Karpas-422 (cell line): ENCODE measurements at places on chromosomes 5 and 9. TPM values are rescaled to one million over a fixed set of nuclear protein-coding genes. Genes with fewer than 3 reads are reported as not detected.

DNA sequence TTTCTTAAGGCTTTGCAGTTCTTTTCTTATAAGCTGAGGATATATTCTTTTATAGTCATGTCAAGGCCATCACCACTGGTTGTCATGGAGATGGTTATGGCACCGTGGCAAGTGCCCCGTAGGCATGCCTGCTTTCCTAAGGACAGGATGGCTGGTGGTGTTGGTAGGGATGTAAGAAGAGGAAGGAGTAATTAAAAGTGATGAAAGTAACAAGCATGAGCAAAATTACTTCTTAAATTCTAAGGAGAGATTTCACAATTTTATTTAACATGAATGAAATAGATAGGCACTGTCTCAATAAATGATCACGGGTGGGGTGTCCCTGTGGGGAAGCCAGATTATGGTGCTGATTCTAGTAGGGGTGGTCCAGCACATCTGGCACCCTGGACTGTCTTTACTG lies 290.2 kb upstream of the KLF4 start:
- no peak for DNase-seq

DNA sequence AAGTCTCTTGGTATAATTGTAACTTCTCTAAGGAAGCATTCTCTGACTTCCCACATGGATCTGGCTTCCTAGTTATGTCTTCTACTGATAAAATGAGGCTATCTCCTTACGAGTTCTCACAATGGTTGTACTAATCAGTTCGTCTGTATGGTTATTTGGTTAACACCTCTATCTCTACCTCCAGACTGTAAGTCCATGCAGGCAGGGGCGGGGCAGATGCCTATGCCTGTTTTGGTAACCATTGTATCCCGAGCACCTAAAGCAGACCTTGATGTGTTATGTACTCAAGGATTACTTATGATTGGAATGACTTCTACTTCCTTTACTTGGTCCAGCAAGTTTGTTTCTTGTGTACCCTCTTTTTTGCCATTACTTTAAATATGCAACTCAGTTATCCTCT lies 125.0 kb upstream of the PITX1 start:
- no peak for DNase-seq

DNA sequence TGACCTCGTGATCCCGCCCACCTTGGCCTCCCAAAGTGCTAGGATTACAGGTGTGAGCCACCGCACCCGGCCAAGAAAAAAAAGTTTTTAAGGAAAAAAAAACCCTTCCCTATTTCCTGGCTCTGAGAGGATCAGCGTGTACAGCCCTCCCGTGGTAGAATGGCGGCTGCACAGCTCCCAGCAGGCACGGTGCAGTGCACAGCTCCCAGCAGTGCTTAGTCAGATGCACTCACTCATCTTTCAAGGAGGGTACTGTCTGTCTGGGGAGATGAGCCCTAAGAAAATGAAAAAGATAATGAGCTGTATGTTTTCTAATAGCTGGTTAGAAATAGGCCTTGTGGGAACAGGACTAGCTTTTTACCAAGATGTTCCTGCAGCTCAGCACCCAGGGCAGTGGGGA lies 36.7 kb upstream of the SLC2A8 start:
- no peak for DNase-seq

- DNase-seq: no peak
Observed at GRCh38 chr5:1473746-1474145, 28.5 kb upstream of the SLC6A3 start.

COL15A1 gene
- 0.40 and 0.93 TPM in 2 replicates for total RNA-seq
